ENCODE measurements at places on chromosomes 1 and 21.

GRCh38 chr1:17228619-17229018 lies 20.3 kb upstream of the PADI3 start:
- no peak for DNase-seq

DNA sequence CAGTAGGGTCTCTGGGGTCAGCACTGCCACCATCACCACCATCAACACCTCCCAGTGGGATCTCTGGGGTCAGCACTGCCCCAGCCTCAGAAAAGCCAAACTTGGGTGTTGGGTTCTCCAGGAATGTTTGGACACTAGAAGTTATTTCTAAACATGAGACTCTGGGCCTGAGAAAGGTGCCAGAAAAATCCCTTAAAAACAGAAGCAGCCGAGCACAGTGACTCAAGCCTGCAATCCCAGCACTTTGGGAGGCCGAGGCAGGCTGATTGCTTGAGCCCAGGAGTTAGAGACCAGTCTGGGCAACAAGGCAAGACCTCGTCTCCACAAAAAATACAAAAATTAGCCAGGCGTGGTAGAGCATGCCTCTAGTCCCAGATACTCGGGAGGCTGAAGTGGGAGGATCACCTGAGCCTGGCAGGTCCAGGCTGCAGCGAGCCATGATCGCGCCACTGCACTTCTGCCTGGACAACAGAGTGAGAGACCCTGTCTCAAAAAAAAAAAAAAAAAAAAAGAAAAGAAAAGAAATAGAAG lies 470 bp downstream of the PTAFR start:
- no peak for DNase-seq

GRCh38 chr1:151474745-151475144 lies 15.5 kb upstream of the POGZ start:
- no peak for DNase-seq

DNA sequence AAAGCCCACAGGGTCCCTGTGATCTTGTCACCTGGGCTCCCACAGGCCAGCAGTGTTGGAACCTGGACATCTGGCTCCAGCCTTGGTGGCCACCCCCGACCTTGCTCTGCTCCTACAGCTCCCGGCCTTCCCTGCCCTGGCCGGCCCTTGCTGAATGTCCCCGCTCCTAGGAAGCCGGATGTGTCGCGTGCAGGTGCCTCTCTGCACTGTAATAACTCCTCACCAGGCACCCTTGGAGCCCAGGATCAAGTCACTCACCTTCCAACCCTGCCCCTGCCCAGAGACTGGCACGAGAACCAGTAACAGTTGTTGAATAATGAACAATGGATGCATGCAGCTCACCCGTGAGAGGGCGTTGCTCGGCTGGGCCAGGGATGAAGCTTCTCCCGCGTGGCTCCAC lies 12.1 kb downstream of the PDE9A start:
- no peak for DNase-seq

GRCh38 chr1:54774820-54775498 lies 10.6 kb upstream of the PARS2 start:
- no peak for DNase-seq

- no peak for DNase-seq
Observed at GRCh38 chr21:21481239-21481638, 483.0 kb downstream of the NCAM2 start.

GRCh38 chr21:23951251-23951650 lies 1656.0 kb downstream of the MRPL39 start:
- no peak for DNase-seq

DNA sequence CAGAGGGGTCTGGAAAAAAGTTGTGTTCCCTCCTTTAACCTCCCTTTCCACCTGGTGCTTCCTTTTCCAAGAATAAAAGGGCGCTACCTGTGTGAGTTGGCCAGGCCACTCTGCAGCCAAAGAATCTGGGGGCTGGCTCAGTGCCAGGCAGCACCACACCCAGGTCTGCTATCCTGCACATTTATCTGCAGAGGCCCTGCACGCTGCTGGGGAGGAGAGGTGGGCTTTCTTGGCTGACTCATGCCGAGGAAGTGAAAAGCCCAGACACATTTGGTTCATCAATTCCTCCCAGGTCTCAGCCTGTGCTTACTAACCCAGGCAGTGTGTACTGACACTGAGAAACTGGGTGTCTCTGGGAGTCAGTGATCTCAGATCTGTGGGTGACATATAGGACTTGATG lies 79.8 kb upstream of the F3 start:
- no peak for DNase-seq

GRCh38 chr1:223041481-223041880 lies 101.6 kb downstream of the TLR5 start:
- DNase-seq, result no peak

- no peak for DNase-seq
Observed at GRCh38 chr1:10671622-10672342, 124.7 kb downstream of the CASZ1 start.

DNA sequence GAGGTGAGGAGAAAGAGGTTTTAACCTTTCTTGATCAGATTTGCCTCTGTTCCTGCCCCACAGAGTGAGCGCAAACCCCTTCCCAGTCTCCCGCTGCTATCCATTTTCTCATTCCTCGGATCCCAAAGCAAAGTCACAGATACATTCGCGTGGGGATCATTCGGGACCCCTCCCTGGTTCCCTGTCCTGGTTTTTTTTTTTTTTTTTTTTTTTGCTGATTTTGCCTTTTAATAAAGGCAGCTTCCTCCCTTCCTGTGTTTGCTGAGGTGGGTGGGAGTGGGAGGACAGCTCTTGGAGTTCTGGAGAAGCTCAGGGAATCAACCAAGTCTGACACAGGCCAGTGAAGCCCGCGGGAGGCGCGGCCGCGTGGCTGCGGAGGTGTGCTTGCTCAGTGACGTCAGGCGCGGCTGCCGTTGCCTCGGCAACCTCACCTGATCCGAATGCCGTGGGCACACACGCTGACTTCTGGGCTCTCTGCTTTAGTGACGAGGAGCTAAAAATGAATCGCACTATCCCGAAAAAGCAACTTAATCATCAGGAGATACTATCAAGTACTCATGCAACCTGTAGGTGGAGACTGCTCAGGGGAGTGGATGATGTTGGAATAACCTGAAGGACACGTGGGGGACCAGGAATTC lies 106.4 kb downstream of the TBX19 start:
- no peak for DNase-seq

- no peak for DNase-seq
Observed at GRCh38 chr1:20469406-20470076, 16.5 kb downstream of the CAMK2N1 start.

- peak; percentile 28 for DNase-seq
Observed at GRCh38 chr1:211259638-211260126, 516 bp downstream of the RCOR3 start.

GRCh38 chr1:246638941-246639655 lies 72.8 kb downstream of the CNST start:
- DNase-seq, result no peak

- no peak for DNase-seq
Observed at GRCh38 chr1:224289396-224289795, 40.6 kb downstream of the NVL start.

- DNase-seq, result no peak
Observed at GRCh38 chr1:14426854-14427253, 171.6 kb upstream of the KAZN start.

DNA sequence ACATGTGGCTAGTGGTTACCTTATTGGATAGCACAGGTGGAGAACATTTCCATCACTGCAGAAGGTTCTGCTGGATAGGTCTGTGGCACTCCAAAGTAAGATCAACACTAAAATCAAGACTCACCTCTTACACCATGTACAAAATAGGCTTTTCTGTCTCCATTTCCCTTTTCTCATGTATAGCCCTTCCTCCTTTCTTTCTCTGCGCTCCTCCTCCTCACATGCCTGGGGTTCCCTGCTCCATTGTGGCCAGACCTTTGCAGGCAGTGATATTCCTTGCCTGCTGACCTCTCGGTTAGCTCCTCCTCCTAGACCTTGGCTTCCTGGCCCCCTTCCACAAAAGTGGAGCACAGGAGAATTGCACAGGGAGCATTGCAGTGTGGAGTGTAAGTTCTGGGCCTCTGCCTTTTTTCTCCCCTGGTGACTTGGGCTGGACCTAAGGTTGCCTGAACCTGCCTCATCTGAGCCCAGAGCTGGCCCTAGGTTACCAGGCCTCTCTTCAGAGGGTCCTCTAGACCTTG lies 33.2 kb upstream of the RBM15 start:
- DNase-seq, result no peak

DNA sequence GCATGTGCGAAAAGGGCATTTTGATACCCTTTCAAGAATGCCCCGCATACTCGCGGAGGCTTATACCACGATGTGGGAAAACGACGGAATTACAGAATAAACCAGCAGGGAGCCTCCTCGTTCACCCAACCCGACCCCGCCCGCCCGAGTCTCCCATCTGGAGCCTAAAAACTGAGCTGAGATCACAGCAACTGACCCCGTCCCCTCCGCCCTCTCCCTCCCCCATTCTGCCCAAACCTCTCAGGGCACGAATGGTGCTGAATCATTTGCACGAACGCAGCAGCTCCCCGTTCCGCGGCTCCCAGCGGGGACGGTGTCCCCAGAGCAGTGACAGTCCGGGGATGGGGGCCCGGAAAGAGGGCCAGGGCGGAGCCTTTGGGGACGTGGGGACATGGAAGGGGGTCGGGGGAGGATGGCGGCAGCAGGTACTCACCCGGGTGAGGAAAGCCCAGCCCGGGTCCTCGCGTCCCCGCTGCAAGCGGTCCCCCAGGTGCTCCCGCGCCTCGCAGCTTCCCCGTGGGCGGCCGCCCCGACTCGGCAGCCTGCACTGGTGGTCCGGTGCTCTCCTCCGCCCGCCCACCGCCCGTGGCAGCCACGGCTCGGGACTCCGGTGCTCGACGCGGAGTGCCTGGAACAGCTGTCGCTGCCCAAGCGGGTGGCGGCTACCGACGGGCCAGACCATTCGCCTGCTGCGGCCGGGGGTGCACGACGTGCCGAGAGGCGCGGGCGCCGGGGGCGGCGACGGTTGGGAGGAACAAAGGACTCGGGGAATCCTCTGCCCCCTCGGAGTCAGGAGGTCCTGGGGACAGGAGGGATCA lies at the start of gene TTLL7:
Gene TTLL7 (minus strand): TSS at position 635 of the 818 bp plus-strand sequence. CDS start 46,921 bp downstream, outside the sequence.
- peak; percentile 42 for DNase-seq

GRCh38 chr1:204446413-204447111 lies 34.9 kb upstream of the PPP1R15B start:
- DNase-seq, result no peak

DNA sequence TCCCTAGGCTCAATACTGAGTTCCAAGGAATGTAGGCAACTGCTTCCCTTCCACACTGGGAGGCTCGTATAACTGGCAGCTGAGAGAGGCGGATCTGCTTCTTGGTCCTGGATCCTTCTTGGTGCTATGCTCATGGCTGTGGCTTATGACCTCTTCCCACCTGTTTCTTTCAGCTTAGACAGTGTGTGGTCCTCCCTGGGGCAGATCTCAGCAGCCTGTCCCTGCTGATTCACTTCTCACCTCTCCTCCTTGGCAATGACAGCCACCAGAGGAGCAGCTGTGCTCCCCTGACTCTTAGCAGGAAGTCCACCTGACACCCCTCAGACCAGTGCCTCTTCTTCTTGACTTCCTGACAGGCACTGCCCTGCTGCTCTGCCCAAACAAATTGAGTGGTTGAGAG lies 75.1 kb upstream of the PTGFRN start:
- no peak for DNase-seq

GRCh38 chr1:116062201-116062600 lies 49.0 kb upstream of the MAB21L3 start:
- DNase-seq, result no peak

DNA sequence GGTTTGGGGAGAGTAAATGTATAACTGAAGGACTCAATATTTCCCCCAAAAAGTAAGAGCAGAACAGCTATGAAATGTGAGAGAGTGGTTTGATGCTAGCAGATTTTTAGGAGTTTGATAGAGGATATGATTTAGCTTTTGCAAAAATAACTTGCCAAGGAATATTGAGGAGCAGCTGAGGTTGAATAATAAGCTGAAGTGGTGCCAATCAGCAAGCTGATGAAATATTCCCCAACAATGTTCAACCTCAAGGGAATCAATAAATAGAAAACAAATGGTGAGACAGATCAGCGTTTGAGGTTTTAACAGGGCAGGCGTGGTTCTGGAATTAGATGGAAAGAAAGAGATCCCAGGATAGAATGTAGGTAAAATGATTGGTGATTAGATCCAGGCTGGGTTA lies 413.4 kb upstream of the ADAMTS5 start:
- peak; percentile 40 for DNase-seq

GRCh38 chr21:14686466-14687267 lies 140.6 kb upstream of the SAMSN1 start:
- no peak for DNase-seq

DNA sequence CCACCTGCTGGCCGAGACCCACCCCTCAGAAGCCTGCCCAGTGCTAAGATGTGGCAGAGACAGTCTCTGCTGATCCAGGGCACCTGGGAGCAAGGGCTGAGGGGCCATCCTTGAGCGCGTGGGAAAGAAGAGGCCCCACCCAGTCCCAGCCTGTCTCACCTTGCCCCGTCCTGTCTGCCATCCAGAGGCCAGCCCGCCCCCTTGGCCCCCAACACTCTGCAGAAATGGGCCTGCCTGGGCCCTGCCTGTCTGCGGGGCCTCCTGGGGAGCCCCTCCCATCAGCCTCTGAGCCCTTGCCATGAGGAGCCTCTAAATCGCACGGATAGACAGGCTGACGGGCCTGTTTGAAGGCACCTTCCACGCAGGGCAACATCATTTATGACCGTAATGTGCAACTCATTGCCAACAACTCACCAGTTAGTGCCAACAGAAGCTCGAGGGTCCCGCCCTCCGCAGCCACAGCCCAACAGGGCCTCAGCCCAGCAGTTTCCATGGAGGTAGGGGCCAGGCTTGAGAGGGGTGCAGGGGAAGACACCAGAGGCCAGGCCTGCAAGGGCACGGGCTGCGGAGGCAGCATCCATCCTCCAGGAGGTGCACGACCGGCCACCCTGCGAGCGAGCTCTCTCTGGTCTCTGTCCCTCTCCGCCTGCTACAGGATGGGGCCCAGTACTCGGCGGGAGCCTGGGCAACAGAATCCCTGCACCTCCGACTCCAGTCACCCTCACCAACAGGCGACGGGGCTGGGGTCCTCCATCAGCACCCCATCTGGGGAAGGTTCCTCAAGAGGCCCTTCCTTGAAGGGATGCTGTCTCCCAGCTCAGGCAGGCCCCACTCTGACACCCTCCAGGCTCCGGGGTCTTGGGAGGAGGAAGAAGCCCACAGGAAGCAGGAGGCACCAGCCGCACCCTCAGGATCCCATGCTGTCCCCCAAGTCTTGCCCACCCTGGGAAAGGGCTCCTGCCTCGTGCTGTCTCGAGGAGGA lies 78.0 kb downstream of the MEGF6 start:
- no peak for DNase-seq

DNA sequence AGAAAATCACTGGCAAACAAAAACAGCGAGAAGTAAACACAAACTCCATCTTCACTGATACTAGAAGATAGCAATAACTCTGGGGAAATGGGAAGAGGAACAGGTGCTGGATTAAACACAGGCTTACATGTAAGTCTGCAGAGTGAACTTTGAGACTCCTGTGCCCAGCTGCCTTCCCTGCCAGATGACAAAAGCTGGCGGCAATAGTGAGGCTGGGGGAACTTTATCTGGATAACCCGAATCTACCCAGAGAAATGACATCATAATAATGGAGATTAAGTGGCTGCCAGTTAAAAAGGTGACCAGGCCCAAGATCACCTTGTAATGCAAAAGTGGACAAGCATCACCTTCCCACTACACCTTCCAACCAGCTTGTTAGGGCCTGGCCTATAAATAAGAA lies 184.5 kb downstream of the CHRM3 start:
- DNase-seq, result no peak
